KG1 (cell line): ENCODE measurements at places on chromosomes 1 and 21.

DNA sequence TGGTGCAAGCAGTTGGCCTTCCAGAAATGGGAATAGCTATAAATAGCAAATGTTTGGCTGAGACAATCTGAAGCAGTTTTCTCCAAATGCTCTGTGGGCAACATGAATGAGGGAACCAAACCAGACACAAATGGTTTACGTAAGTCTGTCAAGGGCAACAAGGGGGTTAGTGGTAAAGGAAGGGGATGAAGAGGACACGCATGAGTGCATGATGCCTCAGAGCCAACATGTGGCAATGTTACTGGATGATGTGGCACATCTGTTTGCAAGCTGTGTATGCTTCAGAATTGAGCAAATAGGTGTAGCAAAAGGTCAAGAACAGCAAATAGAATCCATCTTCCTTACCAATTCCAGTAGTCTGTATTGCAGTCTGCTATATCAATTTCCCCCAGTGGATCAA, 76.3 kb upstream of the LMO4 start:
- DNase-seq: no peak

DNA sequence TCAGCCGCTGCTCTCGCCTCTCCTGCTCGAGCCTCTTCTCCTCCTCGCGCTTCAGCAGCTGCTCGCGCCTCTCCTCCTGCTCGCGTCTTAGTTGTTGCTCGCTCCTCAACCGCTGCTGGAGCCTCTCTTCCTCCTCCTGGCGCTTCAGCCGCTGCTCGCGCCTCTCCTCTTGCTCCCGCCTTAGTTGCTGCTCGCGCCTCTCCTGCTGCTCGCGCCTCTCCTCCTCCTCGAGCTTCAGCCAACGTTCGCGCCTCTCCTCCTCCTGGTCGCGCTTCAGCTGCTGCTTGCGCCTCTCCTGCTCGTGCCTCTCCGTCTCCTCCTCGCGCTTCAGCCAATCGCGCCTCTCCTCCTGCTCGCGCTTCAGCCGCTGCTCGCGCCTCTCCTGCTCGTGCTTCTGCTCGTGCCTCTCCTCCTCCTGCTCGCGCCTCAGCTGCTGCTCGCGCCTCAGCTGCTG, 3.7 kb downstream of the TCHH start:
- peak; percentile 39 for DNase-seq

- no peak for DNase-seq
Observed at GRCh38 chr1:246769306-246769705, 45.1 kb downstream of the SCCPDH start.

DNA sequence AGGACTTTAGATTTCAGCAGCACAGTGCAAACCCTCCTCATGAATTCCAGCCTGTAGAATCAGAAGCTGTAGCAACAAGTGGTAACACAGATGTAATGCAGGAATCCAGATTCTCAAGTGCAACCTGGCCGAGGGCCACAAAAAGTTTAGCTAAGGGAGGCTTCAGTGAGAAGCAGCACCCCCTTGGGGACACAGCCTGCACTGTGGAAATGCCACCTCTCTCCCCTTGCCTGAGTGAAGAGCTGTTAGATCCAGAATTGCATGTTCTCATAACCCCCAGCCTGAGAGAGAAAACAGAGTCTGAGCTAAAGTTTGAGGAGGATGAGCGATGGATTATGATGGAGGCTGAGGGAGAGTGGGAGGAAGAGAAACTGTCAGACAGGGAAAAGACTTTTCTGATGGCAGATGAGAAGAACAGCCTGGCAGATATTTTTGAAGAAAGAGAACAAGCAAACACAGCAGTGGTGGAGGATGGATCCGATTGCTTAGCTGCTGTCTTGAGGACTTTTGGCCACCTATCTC, 80.5 kb upstream of the BMP8A start:
- DNase-seq: peak; percentile 40

GRCh38 chr1:246811985-246812384, 87.8 kb downstream of the SCCPDH start:
- no peak for DNase-seq

DNA sequence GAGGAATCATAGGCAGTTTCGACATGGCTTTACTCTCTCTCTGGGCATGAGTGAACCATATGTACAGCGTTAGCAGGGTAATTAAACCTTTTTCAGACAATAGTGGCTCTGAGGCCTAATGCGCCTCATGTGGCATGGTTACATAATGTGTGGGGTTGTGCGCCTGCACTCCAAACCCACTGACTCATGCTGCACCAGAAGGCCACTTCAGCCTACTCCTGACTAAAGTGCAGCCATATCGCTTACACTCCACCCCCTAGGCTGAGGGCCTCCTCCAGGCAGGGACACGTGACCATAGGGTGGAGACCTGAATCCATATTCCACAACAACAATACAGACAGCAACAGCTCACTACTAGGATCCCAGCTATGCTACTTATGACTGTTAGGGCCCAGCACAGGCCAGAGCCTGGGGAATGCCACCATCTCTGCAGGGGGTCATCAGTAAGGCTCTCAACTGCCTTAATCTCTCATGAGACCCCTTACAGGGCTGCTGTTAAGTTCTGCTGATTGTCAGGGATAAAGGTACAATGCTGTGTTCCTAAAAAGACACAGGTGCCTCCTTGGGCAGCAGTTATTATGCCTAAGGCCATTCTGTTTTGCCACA, 13.4 kb upstream of the ODF2L start:
- DNase-seq: no peak

DNA sequence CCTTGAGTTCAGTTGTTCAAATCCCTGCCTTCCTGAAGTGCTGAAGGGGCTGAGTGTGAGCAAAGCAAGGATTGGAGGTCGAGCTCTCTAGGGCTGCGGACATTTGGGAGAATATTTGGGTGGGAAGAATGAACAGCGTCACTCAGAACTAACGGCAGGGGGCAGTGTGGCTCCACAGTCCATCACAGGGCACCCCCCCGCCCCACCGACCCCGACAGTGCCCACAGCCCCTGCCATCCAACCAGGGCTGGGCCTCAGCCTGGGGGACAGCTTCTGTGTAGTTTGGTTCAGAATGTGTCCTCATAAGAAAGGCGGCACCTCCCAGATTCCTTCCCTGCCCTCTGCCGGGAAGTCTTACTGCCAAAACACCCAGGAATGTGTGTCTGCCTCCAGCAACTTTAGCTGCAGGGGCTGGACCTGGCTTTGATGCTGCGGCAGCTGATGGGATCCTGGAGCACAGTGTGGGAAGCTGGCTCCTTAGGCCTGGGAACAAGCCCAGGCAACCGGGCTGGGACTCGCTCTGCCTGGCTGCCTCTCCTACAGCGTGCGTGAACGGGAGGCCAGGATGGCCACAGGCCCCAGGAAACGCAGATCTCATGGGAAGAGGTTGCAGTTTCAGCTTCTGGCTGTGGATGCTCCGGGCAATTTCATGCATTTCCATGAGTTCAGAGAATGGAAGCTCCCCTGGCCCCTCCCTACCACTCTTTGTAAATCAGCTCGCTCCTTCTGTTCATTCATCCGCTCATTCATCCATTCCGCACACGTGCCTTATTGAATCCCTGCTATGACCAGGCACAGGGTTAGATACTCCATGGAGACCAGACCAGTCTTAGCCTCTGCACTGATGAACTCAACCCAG, 104.9 kb upstream of the TMPRSS2 start:
- no peak for DNase-seq

DNA sequence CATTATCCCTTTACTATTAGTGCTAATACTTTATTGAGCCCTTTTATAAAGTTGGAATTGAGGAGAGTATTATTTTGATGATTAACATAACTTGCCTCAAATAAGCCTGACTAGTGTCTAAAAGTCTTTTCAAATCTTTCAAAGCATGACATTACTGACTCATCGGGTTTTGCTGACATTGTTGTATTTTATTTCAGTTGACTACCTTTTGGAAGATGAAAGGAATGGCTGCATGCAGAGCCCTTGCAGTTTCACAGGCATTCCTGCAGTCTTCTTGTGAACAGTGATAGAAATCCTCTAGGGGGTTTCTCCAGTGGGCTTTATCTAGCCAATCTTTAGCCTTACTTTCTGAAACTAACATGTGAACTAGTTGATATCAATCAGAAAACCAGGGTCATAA, 43.0 kb upstream of the TMEM61 start:
- DNase-seq: no peak
